ENCODE measurements at places on chromosomes 16 and 17.

DNA sequence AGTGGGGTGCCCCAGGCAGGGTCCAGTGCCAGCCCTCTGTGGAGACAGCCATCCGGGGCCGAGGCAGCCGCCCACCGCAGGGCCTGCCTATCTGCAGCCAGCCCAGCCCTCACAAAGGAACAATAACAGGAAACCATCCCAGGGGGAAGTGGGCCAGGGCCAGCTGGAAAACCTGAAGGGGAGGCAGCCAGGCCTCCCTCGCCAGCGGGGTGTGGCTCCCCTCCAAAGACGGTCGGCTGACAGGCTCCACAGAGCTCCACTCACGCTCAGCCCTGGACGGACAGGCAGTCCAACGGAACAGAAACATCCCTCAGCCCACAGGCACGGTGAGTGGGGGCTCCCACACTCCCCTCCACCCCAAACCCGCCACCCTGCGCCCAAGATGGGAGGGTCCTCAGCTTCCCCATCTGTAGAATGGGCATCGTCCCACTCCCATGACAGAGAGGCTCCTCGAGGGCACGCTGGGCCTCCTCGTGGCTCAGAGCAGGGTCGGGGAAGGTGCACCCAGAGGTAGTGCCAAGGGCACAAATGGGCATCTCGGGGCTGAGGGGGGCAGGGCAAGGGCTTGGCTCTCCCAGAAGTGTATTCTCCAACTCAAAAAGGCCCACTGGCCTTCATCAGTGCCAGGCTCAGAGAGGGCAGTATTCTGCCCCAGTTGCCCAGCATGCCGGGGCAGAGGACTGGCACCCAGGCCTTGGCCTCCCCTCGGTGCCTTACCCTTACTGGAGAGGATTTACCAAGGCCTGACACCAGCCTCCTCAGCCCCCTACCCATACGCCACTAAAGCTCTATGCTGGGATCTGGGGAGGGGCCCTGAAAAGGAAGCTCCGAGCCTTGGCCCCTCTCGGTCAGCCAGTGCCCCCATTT lies at the start of gene CDH5:
Gene CDH5, plus strand, starts transcription at position 259 of the 867 bp plus-strand sequence. CDS start 12,647 bp downstream, outside the sequence.
- no peak for DNase-seq

DNA sequence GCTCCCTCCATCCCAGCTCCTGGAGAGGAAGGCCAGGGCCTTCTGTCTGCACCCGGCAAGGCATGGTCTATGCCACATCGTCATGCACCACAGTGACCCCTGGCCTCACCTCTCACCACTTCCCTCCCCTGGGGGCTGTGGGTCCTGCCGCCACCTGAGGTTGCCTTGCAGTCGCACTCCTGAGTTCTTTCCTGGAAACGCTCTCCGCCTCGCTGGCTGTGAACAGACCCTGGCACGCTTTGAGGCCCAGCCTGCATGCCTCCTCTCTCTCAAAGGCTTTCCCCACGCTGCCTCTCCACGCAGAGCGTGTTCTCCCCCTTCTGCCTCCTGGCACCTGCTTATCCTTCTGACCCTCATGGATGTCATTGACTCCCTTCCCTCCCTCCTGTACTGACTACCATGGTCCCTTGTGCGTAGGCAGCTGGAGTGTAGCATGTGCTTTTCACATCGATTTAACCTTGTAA lies 45.4 kb downstream of the SEC14L1 start:
- no peak for DNase-seq

GRCh38 chr17:29126268-29126930 lies 53.8 kb downstream of the MYO18A start:
- DNase-seq, result no peak

GRCh38 chr17:1961189-1961588 lies 63.9 kb downstream of the RTN4RL1 start:
- no peak for DNase-seq

- no peak for DNase-seq
Measured at GRCh38 chr17:63549289-63549945, 860 bp upstream of the DCAF7 start.

GRCh38 chr16:67226295-67226803 lies 581 bp upstream of the TMEM208 start:
- no peak for DNase-seq
